ENCODE measurements at places on chromosomes 7 and 10.
A peak's percentile ranks its signal among the peaks of the same experiment; 100 is the strongest.

GRCh38 chr10:45599021-45599603 lies 73.5 kb downstream of the ZFAND4 start:
- no peak for DNase-seq

- DNase-seq = no peak
Observed at GRCh38 chr7:31747553-31747952, 60.5 kb downstream of the PPP1R17 start.

- DNase-seq = no peak
Observed at GRCh38 chr10:33414841-33415240, 80.4 kb upstream of the NRP1 start.

GRCh38 chr7:155203882-155204691 lies 93.6 kb upstream of the INSIG1 start:
- no peak for DNase-seq

DNA sequence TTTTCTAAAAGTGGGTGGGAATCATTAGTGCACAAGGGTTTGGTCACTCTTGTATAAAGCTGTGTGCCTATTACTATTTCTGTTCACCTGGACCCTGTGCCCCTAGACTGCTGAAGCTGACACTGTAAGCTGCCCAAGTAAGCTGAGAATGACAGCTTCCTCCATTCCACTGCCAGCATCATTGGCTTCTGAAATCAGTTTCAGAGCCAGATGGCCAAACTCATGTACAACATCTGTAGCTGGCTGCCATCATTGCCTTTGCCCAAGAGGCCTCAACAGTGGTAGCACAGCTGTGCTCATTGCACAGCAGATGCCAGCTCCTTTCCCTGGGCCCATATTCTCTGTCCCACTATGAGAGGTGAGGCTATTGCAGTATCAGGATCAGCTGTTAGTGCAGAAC lies 165.7 kb downstream of the CPEB3 start:
- no peak for DNase-seq

- DNase-seq = no peak
Observed at GRCh38 chr10:44564361-44564760, 179.5 kb upstream of the CXCL12 start.

- DNase-seq = no peak
Observed at GRCh38 chr10:131830446-131831130, 70.2 kb upstream of the PPP2R2D start.

GRCh38 chr10:43667761-43668386 lies 19.2 kb upstream of the ZNF32 start:
- no peak for DNase-seq

DNA sequence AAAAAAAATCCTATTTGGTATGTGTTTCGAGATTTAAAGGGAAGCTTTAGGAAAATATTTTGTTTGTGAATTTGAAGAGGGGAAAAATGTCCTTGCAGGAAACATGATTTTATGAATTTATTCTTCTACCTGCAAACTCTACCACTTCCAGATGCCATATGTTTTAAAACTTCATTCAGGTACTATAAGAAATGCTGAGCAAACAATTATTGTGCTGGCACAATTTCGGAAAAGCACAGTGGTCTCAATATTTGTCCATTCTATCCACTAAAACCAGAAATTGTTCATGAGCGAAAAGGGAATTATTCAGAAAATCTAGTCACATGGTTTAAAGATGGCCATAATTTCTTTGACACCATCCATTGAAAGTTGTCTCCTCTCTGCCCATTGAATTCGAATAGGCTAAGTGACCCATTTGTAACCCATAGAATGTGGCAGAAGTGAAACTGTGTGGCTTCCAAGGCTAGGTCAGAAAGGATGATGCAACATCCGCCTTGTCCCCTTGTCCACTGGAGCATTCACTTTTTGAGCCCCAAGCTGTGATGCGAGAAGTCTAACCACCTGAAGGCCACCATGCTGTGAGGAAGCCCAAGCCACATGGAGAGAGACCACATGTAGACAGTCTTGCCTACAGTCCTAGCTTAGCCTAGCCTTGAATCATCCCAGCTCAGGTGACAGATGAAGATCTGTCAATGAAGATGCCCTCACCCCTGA lies 189.8 kb upstream of the PRKCQ start:
- no peak for DNase-seq

DNA sequence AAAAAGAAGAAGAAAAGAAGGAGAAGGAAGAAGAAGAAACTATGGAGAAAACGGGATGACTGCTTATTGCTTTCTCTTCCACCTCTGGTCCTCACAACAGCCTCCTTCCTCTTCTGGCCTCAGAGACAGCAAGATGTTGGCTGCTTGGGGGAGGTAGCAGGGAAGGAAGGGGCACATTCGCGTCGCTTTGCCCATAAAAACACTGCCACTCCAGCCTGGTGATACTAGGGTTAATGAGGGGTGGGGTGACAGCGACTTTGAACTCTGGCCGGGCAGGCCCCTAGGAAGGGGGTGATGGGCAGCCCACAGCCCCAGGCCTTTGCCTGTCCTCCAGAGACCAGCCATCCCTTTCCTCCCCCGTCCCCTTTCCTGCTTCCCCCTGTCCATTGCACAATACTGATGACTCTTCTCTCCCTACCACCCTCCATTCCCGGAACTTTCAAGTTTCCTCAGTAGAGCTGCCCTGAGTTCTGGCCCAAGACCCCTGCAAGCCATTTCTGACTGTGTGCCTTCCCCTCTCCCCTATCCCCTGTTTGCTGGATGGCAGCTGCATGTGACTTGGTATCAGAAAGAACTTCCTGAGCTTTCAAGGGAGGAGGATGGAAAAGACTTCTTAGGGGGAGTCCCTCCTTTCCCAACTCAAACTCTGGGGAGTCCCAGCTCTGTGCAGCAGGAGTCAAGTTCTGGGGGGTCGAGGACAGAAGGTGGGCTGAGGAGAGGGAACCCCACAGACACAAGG lies 2.2 kb upstream of the CUEDC2 start:
- DNase-seq = no peak

- no peak for DNase-seq
Observed at GRCh38 chr10:113846036-113846435, 7.8 kb downstream of the DCLRE1A start.

- no peak for DNase-seq
Observed at GRCh38 chr10:11506247-11506789, 105.1 kb downstream of the USP6NL start.

DNA sequence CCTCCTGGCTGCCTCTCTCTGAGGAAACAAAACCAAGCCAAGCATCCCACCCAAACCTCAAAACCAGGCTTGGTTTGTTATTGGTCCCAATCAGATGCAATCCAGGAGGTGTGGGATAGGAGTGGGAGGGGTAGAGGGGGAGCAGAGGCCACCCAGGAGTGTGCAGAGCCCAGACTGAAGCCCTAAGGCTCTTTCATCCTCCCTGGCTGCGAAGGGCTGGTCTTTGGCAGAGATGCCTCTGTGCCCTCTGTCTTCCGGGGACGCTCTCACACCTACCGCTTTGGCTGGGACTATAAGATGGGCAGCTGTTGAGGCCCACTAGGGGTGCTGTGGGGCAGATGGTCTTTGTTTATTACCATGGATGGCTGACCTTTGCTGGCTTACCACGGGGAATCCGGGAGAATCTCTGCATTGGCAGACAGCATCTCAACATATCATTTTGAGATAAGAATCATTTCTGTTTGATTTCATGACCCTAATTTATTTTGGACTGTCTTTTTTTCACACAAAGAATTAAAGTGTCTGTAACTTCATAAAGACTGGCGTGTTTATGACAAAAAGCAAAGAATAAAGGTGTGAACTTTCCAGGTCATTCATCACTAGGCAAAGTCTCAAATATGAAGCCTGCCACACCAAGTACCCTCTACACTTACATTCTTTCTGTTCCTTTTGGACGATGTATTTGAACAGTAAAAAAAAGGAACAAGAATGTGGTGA lies 6.5 kb upstream of the DENND2A start:
- DNase-seq = peak; percentile 67

DNA sequence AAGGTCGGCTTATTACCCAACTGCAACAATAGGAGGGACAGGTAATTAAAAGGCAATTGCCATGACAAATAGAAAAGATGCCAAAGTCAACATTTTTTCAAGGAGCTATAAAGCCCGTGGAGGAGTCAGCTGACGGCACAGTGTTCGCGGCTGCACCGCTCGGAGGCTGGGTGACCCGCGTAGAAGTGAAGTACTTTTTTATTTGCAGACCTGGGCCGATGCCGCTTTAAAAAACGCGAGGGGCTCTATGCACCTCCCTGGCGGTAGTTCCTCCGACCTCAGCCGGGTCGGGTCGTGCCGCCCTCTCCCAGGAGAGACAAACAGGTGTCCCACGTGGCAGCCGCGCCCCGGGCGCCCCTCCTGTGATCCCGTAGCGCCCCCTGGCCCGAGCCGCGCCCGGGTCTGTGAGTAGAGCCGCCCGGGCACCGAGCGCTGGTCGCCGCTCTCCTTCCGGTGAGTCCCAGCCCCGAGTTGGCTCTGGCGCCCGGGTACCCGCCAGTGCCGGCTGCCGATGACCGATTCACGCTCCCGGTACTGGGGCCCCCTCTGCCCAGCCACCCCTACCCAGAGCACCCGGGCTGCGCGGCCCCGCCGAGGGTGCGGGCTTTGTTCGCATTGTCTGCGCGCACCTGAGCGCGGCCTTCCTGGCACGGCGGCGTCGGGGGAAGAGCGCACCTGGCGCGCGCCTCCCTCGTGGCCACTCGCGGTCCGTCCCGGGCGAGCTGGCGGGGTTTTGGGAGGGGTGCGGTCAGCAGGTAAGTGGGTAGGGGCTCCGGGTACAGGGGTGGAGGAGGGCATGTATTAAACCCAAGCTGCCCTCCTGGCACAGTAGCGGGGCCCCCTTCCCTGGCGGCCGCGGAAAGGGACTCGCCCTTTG lies at the start of gene VWA2:
Gene VWA2 (plus strand): TSS at position 138 of the 877 bp plus-strand sequence. CDS start 9,460 bp downstream, outside the sequence.
- DNase-seq = no peak

GRCh38 chr10:103576862-103577261 lies 83.4 kb downstream of the NEURL1 start:
- no peak for DNase-seq

DNA sequence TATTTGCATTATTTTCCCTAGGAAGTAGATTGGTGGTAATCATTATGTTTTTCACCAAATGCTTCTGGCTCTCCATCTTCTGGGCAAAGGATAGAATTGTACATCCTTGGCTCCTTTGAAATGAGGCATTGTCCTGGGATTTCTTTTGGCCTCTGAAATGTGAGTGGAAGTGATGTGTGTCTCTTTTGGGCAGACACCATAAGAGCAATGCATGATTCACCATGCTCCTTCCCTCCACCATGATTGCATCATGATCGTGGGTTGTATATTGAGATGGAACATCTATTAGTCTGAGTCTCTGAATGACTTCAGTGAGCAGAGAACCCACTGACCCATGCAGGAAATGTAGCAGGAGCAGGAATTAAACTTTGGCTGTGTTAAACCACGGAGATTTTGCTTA lies 49.2 kb downstream of the ADRA2A start:
- DNase-seq = no peak

DNA sequence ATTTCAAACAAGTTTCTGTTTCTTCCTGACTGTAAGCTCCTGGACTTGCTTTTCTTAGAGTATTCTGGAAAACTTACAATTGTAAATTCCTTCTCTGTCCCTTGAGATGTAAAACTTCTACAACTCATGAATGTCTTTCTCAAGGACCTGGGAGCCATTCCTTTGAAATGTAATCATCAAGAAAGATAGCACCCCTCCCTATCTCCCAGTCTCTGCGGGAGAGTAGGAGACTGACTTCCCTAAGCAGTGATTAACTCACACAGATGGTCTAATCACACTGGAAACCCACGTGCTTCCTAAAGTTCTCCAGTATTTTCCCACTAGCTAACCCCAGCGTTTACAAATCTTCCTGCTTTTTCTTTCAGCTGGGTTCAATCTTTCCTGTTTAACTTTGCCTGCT lies 549.4 kb downstream of the SORCS1 start:
- DNase-seq = no peak

DNA sequence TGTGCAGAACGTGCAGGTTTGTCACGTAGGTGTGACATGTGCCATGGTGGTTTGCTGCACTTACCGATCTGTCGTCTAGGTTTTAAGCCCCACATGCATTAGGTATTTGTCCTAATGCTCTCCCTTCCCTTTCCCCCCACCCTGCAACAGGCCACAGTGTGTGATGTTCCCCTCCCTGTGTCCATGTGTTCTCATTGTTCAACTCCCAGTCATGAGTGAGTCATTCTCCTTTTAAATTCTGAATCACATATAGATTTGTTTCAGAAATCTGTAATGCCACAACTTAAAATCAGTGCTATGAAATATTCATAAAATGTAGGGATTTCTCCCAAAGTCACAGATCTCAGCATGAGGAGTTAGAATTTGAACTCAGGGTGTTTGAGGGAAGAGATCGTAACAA lies 552.5 kb upstream of the MBL2 start:
- DNase-seq = no peak

- DNase-seq = no peak
Observed at GRCh38 chr7:92228100-92228499, 17.6 kb downstream of the KRIT1 start.
